Liver (tissue), 10 donors: ENCODE measurements at places on chromosomes 3 and 15.

DNA sequence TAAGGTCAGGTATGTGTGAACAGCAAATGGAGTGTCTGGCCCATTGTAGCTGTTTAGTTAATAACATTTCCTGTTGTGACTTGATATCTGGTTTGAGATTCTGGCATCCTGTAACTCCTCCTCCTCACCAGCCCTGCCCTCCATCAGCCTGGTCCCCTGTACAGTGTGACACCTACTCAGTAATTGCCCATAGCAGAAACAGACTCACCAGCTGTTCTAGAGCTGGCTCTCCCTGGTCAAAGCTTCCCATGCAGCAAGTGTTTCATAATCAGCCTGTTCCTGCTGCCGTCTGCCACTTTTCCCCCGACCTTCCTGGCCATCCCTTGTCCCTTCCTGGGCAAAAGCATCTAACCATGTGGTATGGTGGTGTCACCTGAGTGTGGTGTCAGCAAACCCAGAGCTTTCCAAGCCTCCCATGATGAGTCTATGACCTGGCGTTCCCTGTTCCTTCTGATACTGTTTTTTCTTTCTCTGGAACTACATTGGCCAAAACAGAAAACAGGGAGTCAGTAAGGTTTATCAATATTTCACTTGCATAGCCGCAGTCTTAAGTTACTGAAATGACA, 55.4 kb downstream of the B3GALNT1 start:
- H3K4me1 ChIP-seq = no peaks in the 10 kb centered on the region
- no peak overlapping the region for H3K4me3 ChIP-seq
- no peaks in the 10 kb centered on the region for H3K27me3 ChIP-seq
- DNase-seq = no peak

- no peaks in the 10 kb centered on the region for H3K4me1 ChIP-seq
- no peak overlapping the region for H3K27ac ChIP-seq
- H3K27me3 ChIP-seq = no peaks in the 10 kb centered on the region
- H3K4me3 ChIP-seq = no peak overlapping the region
Measured at GRCh38 chr15:72382146-72382545, 6.3 kb upstream of the HEXA start.

DNA sequence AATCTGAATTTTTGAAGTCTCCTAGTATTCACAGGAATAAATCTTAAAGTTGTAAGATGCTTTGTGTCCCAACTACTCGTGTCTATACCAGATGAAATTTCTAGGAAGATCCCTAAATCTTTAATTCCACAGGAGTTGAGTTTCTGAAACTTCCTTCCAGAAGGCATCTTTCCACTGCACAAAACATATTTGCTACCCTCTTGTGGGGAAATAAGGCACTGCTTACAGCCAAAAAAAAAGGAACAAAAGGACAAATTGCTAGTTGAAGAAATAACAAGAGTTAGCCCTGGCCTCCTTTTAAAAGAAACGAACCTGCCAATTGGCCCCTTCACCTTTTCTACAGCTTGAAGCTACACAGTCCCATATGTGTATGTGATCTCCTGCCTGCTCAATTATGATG, 54.0 kb downstream of the TAFA4 start:
- H3K27ac ChIP-seq = no peak overlapping the region
- H3K36me3 ChIP-seq = no peaks in the 10 kb centered on the region
- no peaks in the 10 kb centered on the region for H3K27me3 ChIP-seq
- H3K4me1 ChIP-seq = no peaks in the 10 kb centered on the region

GRCh38 chr3:156825795-156826143, 384 bp upstream of the LEKR1 start:
- no peaks in the 10 kb centered on the region for H3K36me3 ChIP-seq
- H3K4me1 ChIP-seq = no peaks in the 10 kb centered on the region
- DNase-seq = no peak
- peak overlapping the region; percentile 95 for H3K27ac ChIP-seq

GRCh38 chr3:102037209-102037608, 187.9 kb downstream of the NFKBIZ start:
- no peaks in the 10 kb centered on the region for H3K27me3 ChIP-seq
- H3K36me3 ChIP-seq = no peaks in the 10 kb centered on the region
- no peak overlapping the region for H3K4me3 ChIP-seq
- no peaks in the 10 kb centered on the region for H3K4me1 ChIP-seq
- no peak for DNase-seq

GRCh38 chr15:98842973-98843285, 164.7 kb downstream of the PGPEP1L start:
- no peak for DNase-seq
- H3K36me3 ChIP-seq = no peaks in the 10 kb centered on the region
- H3K4me3 ChIP-seq = no peak overlapping the region
- no peak overlapping the region for H3K27ac ChIP-seq
- peaks cover 35% of the 10 kb centered on the region for H3K27me3 ChIP-seq

DNA sequence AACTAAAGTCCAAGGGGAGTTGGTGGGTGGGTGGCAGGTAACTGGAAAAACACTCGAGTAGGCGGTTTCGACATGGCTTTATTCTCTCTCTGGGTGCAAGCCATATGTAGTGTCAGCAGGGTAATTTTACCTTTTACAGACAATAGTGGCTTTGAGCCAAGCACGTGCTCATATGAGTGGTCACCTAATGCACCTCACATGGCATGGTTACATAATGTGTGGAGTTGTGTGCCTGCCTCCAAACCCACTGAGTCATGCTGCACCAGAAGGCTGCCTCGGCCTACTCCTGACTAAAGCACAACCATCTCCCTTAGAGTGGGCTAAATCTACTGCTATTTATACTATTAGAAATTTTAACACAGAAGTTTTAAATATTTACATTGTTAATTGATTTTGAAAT, 16.5 kb downstream of the CCRL2 start:
- no peaks in the 10 kb centered on the region for H3K27me3 ChIP-seq
- H3K27ac ChIP-seq = no peak overlapping the region
- DNase-seq = no peak
- no peaks in the 10 kb centered on the region for H3K36me3 ChIP-seq
- no peak overlapping the region for H3K4me3 ChIP-seq

GRCh38 chr15:68643216-68643830, 64.5 kb downstream of the CORO2B start:
- H3K27me3 ChIP-seq = no peaks in the 10 kb centered on the region
- no peaks in the 10 kb centered on the region for H3K4me1 ChIP-seq
- DNase-seq = no peak
- H3K27ac ChIP-seq = no peak overlapping the region

DNA sequence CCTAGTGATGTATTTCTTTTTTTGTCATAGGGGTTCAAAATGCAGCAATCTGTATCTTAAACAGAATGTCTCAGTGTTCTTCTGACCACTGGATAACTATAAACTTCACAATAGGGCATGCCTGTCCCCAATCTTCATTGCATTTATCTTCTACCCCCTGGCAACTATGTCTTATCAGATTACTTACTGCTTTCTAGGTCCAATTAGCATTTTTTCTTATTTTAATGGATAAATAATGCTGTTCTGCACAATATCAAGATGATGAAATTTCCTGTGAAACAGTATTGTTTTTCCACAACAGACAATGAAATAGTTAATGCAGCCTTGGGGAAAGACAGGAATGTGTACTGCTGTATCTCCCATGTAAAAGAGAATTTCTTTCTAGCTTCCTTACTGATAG, 432.1 kb downstream of the NSUN3 start:
- H3K27me3 ChIP-seq = no peaks in the 10 kb centered on the region
- no peaks in the 10 kb centered on the region for H3K36me3 ChIP-seq
- H3K4me3 ChIP-seq = no peak overlapping the region
- no peak overlapping the region for H3K27ac ChIP-seq
- H3K4me1 ChIP-seq = no peaks in the 10 kb centered on the region

DNA sequence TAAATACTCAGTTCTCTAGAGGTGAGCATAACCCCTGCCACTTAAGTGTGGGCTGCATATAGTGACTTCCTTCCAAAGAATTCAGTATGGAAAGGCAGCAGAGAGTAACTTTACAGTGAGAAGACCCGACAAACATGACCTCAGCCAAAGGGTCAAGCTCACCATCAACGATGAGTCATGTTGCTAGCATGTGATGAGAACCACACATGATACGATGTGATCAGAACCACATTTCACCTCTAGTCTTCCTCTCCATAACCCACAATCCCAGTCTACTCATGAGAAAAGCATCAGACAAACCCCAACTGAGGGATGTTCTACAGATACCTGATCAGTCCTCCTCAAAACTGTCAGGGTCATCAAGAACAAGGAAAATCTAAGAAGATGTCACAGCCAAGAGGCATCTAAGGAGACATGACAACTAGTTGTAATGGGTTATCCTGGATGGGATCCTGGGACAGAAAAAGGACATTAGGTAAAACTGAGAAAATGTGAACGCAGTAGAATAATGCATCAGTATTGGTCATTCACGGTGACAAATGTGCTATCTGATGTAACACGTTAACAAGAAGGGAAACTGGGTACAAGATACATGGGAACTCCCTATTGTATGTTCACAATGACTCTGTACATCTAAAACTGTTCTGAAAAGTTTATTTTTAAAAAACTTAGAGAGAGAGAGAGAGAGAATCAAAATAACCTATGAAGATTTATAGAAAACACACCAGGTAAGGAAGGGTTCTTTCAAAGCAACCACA, 28.3 kb downstream of the SEC61A1 start:
- peaks cover 62% of the 10 kb centered on the region for H3K4me1 ChIP-seq
- no peak for DNase-seq
- no peaks in the 10 kb centered on the region for H3K36me3 ChIP-seq

GRCh38 chr15:68818066-68818768, 2.5 kb downstream of the ANP32A start:
- H3K4me1 ChIP-seq = peaks cover 24% of the 10 kb centered on the region
- DNase-seq = peak; percentile 67
- H3K27ac ChIP-seq = peak overlapping the region; percentile 98

- no peak overlapping the region for H3K27ac ChIP-seq
- no peak for DNase-seq
- no peak overlapping the region for H3K4me3 ChIP-seq
- H3K4me1 ChIP-seq = no peaks in the 10 kb centered on the region
- H3K36me3 ChIP-seq = no peaks in the 10 kb centered on the region
- H3K27me3 ChIP-seq = no peaks in the 10 kb centered on the region
Measured at GRCh38 chr3:171306631-171307030, 153.6 kb downstream of the TNIK start.

- H3K4me1 ChIP-seq = no peaks in the 10 kb centered on the region
- no peak overlapping the region for H3K27ac ChIP-seq
- H3K27me3 ChIP-seq = no peaks in the 10 kb centered on the region
Measured at GRCh38 chr3:101898752-101899169, 49.4 kb downstream of the NFKBIZ start.

GRCh38 chr3:99626417-99626788, 12.0 kb upstream of the COL8A1 start:
- DNase-seq = no peak
- no peak overlapping the region for H3K27ac ChIP-seq
- H3K27me3 ChIP-seq = no peaks in the 10 kb centered on the region
- H3K4me1 ChIP-seq = no peaks in the 10 kb centered on the region
- H3K36me3 ChIP-seq = no peaks in the 10 kb centered on the region

- no peak for DNase-seq
- H3K4me1 ChIP-seq = no peaks in the 10 kb centered on the region
- H3K4me3 ChIP-seq = no peak overlapping the region
- H3K27ac ChIP-seq = no peak overlapping the region
- H3K36me3 ChIP-seq = no peaks in the 10 kb centered on the region
- no peaks in the 10 kb centered on the region for H3K27me3 ChIP-seq
Measured at GRCh38 chr3:182521339-182521738, 272.0 kb upstream of the ATP11B start.

GRCh38 chr3:138210528-138210927, 23.4 kb downstream of the ARMC8 start:
- no peaks in the 10 kb centered on the region for H3K27me3 ChIP-seq
- DNase-seq = no peak
- peaks cover 2% of the 10 kb centered on the region for H3K36me3 ChIP-seq
- no peak overlapping the region for H3K4me3 ChIP-seq
- H3K4me1 ChIP-seq = no peaks in the 10 kb centered on the region

DNA sequence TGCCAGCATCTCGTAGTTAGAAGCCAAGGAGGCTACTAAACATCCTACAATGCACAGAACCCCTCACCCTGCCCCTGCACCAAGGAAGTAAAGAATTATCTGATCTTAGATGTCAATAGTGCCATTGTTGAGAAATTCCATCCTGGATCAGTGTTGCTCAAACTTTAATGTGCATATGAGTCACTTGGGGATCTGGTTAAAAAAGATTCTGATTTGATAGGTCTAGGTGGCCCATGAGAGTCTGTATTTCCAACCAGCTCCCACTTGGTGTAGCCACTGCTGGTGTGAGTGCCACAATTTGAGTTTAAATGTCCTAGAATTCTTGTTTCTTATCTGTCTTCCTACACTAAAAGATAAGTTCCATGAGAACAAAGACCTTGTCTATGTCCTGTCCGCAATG, 43.7 kb downstream of the TMEM45A start:
- H3K4me1 ChIP-seq = peaks cover 8% of the 10 kb centered on the region
- H3K36me3 ChIP-seq = no peaks in the 10 kb centered on the region
- no peaks in the 10 kb centered on the region for H3K27me3 ChIP-seq
- no peak for DNase-seq
- H3K4me3 ChIP-seq = no peak overlapping the region

DNA sequence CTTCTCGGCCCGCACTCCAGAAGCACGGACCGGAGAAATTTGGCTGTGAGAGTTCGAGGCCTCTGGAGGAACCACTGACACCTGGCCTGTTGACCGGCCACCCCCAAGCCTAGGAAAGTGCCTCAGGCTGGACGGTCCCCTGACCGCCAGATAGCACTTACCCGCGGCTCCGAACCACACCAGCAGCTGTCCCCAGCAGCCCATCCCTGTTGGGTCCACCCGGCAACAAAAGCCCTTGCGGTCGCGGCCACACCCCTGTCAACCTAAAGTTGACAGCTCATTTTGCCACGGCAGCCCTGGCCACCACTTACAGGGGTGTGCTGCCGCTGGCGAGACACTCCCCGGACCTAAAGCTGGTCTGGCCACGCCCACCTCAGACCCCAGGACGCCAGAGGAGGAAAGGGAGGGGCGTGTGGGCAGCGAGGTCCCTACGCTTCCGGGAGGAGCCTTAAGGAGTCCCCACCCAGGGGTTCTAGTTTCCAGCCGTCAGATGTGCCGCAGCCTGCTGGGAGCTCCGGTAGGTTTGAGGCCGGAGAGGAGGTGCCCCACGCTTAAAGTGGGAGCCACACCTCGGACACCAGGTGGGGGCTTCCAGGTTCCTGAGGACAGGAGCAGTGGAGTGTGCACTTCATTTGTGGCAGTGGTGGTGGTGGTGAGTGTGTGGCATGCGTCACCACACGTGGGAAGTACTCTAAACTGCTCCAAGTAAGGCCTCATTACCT, at the start of gene LTK:
Gene LTK (minus strand): TSS at position 322 of the 722 bp plus-strand sequence. CDS start 118 bp downstream, at position 204.
- peak within 1 kb of the TSS; percentile 42 for H3K4me3 ChIP-seq
- H3K27ac ChIP-seq = no peak within 1 kb of the TSS
- no peak for DNase-seq
- no peaks in the 10 kb centered on the region for H3K27me3 ChIP-seq

DNA sequence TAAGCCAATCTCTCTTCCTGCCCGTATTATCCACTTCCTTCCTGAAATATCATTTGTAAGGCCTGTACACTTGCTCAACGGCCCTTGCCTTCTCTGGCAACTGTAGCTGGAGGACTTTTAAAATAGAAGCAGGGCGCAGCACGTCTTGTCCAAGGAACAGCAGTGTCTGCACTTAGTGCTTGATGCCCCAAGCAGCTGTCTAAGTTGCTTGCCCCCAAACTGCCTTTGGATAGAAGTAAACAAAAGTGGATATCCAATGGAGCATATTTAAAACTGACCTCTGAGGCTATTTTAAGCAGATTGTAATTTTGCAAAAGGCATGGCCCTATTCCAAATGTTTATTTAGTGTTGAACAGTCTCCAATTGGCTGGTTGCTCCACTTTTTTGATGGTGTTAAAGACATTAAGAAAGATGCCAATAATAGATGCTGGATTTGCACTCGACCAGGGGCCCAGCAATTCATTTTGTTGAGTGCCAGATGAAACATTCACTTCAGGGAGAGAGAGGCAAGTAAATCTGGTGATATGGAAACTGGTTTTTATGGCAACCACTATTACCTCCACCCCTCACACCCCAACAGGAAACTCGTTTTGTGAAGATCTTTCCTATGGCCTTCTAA, 526.8 kb upstream of the TBL1XR1 start:
- H3K4me3 ChIP-seq = no peak overlapping the region
- no peak for DNase-seq
- H3K27me3 ChIP-seq = no peaks in the 10 kb centered on the region
- no peaks in the 10 kb centered on the region for H3K36me3 ChIP-seq
- H3K27ac ChIP-seq = no peak overlapping the region
